A172 (cell line): ENCODE measurements at places on chromosomes 7 and 10. TPM values are rescaled to one million over a fixed set of nuclear protein-coding genes. Genes with fewer than 3 reads are reported as not detected.

Gene NPC1L1
- not detected in 2 replicates for total RNA-seq

- DNase-seq: peak; percentile 52
Measured at GRCh38 chr10:59688921-59689351, 20.7 kb downstream of the SLC16A9 start.

DNA sequence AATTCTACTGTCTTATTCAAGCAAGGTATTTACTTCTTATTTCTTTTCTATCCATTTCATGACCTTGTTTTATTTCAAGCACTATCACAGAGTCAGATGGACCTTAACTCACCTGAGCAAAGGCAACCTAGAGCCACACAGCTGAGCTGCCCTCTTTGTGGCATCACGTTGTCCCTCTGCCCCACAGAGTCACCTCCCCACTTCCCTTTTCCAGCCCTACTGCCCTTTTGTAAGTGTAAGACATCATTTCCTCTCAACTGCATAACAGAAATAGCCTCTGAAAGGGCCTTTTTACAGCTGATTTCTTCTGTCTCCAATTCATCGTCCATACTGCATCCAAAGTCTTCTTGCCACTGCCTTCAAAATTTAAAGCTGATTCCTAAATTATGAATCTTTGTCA, 946.0 kb downstream of the NRG3 start:
- DNase-seq: no peak

DNA sequence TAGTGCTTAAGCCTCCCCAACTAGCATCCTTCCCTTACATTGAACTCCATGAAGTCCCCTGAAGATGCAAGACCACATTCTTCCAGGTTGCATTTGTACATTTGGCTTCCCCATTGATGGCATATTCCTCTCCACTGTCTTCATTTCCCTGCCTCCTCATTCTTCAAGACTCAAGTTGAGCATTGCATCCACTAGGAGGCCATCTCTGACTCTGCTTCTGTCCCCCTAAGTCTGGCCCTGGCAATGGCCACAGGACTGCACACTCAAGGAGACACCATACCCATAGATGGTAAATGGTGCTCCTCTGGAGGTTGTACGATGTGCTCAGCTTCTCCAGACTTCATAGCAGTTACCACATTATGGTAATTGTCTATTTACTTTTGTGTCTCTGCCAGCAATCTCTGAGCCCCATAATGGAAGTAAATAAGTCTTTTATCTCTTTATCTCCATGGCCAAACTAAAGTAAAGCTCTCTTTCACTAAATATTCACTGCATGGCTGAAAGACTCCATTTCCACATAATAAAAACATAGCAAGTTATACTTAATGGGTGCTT, 112.6 kb downstream of the PTPRZ1 start:
- no peak for DNase-seq
